CD4-positive, alpha-beta T cell treated with Interleukin-4 for 1 hour (primary cell): ENCODE measurements at places on chromosomes 3 and 15.
A peak's percentile ranks its signal among the peaks of the same experiment; 100 is the strongest.

DNA sequence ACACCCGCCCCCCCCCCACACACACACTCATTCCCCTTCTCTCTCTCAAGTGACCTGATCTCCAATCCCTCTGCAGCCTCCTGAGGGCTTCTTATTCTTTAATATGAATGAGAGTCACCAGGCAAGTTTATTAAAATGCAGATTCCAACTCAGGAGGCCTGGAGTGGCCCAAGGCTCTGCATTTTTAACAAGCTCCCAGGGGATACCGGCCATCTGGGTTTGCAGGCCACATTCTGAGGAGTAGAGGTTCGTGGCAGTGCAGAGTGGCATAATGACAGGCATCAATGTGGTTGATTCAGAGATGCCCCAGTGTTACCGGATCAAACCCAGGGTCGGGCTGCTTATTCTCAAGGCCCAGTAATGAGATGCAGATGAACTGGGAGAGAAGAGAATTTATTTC lies 18.9 kb downstream of the EIF1B start:
- DNase-seq, result no peak

DNA sequence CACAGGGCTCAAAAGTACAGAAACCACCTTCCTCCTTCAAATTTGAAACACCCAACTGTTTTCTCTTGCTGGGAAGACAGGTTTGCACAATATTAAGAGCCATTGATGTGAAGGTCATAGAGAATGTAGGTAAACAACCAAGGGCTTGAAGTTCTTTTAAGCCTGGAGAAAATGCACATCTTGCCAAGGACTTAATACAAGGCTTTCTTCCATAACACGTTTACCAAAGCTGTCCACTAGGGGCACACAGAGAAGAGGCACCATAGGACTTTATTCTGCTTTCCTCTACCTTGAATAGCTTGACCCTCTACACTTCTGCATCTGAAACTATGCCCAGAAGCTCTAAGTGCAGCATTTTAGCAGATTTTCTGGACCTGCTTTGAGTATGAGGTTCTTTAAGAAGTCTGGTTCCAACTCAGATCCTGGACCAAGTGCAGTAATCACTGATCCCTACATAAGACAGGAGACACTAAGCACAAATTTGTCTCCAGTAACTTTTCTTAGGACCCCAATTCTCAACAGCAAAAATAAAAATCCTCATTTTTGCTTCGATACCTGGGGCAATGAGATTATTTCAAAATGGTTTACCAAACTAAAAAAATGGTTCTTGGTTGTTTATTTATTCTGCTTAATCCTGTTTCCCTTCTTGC lies 138.0 kb downstream of the FBN1 start:
- no peak for DNase-seq

DNA sequence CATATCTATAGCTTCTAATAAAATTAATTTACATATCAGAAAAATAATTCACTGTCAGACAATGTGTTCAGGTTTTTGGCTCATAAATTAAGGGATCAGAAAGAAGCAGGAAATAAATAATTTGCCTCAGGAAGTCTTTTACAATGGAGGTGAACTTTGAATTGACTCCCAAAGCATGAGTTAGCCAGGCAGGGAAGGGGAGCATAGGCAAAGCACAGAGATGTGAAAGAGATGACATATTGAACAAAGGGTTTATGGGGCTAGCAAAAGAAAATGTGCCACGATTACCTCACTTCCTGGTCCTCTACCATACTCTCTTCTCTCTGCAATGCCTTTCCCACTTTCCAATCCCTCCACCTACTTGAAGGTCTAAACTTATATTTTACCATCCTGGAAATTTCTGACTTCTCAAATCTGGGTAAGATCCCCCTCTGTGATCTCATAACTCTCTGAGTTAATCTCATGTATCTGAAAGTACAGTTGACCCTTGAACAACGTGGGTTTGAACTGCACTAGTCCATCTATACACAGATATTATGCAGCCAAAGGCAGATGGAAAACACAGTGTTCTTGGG lies 4.1 kb upstream of the HEXA start:
- no peak for DNase-seq

DNA sequence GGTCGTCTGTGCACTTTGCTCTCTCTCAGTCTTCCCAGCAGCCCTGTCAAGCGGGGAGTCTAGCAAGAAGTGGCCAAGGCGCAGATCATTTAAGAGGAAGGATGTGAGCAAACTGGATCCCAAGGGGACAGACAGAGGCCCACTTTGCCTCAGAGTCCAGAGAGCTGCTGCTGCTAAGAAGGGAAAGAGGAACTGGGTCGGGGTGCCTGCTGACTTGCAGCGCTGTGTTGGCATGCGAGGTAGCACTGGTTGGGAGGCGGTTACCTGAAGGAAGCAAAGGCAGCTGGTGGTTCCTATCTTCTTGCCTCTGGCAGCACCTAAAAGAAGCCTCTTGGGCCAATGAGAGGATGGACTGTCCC lies 28.1 kb downstream of the SMAD3 start:
- DNase-seq, result peak; percentile 79

- no peak for DNase-seq
Observed at GRCh38 chr3:151611419-151611818, 122.3 kb upstream of the AADACL2 start.

GRCh38 chr15:70121624-70122302 lies 24.0 kb upstream of the TLE3 start:
- DNase-seq, result no peak

DNA sequence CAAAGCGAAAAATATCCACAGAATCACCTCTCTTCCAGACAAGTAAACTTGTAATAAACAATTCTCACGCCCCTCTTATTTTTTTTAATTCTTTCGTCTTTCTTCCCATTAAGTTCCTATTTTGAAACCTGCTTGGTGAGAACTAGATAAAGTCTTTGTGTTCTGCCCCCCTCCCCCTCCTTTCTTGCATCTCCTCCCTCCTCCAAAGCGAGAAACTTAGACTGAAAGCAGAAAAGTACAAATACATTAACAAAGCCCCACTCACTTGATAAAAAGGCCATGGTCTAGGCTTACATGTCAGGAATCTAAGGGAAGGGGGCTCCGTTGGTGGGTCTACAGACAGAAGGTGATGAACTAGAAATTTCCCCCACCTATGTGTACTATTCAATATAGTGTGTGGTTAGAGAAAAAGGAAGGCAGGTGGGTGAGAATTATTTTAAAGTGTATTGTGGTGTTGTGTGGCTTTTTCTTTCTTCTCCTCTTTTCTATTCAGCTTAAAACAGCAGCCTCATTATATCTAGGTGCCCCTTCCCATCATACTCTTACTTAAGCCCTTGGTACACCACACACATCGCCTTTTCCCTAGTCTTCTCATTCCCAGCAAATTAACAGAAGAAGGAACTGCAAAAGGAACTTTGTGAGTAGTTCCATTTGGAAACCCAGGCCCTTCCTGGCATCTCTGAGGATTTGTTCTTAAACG lies 215.3 kb downstream of the MEIS2 start:
- no peak for DNase-seq
